ENCODE measurements at places on chromosomes 7 and 10.

DNA sequence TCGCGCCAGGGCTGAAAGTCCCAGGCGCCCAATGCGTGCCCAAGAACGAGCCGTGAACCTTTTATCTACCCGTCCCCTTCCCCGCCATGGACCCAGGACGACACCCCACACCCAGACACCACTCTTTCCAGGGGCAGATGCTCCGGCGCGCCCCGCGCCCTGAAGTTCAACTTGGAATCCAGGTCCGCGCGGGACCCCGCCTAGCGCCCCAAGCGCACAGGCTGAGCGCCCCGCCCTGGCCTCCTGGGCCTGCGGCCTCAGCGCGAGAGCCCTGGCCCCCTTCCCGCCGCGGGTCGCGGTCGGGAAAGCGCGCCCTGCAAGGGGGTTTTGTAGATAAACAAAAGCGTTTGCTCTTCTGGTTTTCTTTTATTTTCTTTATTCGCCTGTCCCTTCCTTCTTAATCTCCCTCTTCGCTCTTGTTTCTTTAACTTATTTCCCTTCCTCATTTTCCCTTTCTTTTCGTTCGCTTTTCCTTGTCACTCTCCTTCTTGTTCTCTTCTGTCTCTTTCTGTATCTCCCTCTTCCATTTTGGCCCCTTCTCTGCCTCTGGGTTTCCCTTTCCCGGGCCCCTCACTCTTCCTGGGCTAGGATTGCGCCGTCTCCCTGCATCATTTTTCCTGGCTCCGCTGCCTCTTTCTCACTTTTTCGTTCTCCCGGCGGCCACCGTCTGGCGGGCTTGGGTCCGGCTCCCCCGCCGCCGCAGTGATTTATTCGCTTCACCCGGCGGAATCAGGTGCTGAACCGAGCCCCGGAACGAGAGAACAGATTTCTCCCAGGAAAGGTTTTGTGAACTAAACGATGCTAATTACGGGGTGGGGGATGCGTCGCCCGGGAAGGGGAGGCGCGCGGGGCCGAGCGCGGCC lies 15.3 kb upstream of the PAX2 start:
- no peak for DNase-seq

- DNase-seq = no peak
Measured at GRCh38 chr7:2123360-2123759, 109.4 kb downstream of the MAD1L1 start.

DNA sequence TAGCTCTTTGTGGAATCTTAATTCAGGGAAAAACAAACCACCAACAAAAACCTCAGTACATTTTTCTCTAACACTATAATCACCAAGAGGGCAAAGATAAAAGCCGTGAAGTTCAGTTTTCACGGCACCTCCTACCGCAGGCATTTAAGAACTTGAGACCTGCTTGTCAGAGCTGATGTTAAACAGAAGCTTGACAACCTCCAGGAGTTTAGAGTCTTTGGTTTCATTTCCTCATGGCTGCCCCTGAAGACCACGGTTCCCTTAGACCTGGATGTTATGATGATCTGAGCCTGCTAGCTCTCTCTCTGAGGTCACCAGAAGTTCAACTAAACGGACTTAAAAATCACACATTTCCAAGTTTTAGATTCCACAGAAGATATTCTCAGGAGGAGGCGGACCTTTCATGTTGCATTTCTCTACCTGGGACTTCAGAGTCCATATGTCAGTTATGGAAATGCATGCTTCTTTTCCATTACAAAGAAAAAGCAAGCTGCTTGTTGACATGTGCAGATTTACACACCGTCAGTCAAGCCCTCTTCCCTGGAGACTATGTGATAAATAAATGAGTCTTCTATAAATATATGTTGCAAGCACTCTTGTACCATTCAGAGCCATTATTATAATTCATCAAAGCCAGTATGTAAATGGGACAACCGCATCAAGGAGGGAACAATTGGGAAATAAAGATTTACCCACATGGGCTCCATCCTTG lies 258.0 kb downstream of the GFRA1 start:
- no peak for DNase-seq

DNA sequence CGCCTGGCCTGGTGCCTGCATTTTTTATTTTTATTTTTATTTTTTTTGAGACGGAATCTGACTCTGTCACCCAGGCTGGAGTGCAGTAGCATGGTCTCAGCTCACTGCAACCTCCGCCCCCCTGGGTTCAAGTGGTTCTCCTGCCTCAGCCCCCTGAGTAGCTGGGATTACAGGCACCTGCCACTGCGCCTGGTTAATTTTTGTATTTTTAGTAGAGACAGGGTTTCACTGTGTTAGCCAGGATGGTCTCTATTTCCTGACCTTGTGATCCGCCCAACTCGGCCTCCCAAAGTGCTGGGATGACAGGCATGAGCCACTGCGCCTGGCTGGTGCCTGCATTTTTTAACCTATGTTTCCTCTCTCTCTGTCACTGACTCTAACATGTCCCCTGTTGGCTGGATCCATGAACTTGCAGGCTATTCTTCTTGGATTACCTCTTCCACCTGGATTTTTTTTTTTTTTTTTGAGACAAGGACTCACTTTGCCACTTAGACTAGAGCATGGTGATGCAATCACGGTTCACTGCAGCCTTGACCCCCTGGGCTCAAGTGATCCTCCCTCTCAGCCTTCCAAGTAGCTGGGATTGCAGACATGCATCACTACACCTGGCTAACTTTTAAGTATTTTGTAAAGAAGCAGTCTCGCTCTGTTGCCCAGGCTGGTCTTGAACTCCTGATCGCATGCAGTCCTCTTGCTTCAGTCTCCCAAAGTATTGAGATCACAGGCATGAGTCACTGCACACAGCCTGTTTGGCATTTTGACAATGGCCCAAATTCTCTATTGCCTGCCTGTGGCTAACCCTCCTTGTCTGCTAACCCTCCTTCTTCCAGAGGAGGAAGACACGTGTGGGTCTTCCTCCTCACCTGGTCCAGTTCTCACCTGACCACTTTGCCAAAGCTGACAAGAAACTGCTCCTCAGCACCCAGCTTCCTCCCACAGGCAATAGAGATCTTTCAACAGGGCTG lies 23.0 kb upstream of the PRPF18 start:
- no peak for DNase-seq

GRCh38 chr10:97503406-97503805 lies 4.7 kb downstream of the UBTD1 start:
- no peak for DNase-seq

DNA sequence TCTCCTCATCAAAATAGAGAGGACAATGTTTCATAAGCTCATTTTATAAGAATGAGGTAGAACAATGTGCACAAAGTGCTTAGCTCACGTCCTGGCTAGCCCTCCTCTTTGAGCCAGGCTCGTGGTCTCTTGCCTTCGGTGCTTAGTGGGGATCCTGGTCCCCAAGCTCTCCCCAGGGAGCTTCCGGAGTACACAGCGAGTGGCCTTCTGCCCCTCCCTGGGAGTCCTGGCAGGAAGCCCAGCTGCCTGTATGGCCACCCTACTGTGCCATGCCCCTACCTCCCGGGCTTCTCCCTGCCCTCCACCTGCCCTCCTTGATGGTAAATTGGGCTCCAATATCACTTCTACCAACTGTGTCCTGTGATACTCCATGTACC lies 868 bp downstream of the MYO1G start:
- no peak for DNase-seq

DNA sequence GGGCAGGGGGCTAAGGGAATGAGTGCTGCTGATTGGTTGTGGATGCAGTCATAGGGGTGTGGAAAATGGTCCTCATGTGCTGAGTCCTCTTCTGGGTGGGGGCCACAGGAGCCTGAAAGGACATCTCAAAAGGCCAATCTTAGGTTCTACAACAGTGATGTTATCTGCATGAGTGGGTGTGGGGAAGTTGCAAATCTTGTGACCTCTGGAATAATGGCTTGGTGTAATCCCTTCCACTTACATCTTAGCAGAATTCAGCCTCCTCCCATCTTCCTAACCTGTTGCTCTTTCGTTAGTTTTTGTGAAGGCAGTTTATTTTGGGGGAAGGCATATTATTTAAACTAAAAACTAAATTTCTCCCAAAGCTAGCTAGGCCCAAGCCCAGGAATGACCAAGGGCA lies 42.0 kb upstream of the OIT3 start:
- DNase-seq = no peak

GRCh38 chr10:89279421-89279869 lies 22.4 kb upstream of the IFIT2 start:
- DNase-seq = no peak

- DNase-seq = no peak
Measured at GRCh38 chr7:105015390-105015965, 1.5 kb downstream of the KMT2E start.

GRCh38 chr7:143354965-143355364 lies 7.5 kb downstream of the FAM131B start:
- no peak for DNase-seq

- DNase-seq = no peak
Measured at GRCh38 chr7:26284995-26285632, 6.5 kb upstream of the SNX10 start.

DNA sequence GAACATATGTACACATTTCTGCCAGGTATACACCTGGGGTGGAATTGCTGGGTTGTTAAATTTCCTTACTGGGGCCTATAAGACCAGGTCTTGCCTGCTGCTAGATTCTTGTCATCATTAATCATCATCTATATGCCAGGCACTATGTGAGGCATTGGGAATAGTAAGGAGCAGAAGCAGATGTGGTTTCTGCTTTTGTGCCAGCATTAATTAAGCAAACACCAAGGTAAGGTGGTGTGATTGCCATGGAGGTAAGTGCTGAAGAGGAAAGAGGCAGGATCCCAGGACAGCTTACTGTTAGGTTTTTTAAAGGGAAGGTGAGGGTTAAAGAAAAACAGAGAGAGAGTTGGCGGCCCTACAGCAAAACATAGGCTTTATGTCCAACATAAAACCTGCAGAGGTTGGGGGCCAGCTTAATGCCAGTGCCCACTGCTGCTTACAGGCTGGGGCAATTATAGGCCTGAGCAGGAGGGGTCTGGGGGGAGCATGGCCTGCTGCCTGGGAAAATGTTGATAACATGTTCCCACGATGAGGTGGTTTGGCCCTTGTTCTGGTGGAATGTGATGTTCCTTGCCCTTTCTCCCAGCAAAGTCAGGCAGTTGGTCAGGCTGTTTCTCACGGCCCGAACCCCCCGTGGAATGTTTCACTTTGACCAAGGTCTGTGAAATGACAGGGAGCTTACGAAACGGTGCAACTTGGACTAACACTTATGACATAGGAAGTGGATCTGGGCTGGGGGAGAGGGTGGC lies 93.9 kb downstream of the RBM20 start:
- no peak for DNase-seq

DNA sequence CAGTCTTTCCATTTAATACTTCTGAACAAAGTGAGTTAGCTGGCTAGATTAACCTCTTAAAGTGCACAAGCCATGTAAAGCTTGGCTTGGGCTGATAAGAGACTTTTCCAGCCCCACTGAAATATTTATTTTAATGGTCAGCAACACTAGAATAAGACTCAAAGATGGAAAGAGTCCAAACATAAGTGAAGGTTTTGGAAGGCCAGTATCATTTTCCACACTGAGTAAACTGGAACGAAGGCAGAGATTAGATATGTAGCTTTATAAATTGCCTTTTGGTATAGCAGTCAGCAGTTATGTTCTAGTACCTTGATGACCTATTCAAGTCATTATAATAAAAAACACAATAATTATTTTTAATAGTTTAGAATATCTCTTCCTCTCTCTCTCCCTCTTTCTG lies 102.2 kb downstream of the HDAC9 start:
- no peak for DNase-seq

DNA sequence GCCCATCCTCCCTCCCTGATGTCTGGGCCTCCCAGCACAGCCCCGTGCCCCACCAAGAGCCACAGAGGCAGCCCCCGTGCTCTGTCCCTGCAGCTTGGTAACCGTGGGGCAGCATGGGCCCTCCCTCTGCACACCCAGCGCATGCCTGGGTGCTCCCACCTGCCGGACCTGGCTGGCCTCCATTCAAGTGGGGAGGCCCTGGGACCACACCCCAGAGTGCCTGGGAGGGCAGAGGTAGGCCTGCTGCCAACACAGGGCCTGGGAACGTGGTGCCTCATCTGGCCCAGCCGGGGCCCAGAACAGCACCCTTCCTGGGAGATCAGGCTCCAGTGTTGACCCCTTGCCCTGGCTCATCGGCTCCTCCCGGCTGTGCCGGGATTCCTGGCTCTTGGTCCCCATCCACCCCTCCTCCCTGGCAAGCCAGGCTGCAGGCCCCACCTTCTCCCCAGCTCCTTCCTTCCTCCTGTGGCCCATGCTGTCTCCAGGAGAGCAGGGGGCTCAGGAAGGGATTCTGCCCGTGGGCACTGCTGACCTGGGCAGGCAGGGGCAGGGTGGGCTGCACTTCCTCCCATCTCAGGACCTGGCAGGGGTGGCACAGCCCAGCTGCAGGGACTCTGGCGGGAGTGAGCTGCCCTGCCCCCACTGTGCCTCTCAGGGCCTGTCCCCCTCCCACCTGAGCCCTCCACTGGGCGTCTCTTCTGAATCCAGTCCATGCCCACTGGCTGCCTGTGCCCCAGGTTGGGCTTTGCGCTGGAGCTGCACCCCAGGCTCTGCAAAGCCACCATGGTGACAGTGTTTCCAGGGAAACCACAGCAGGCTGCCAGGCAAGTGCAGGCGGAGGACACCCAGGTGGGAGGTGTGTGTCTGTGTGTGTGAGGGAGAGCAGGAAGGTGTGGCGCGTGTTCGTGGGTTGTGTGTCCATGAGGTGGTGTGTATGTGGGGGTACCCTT lies 32.6 kb downstream of the PWWP2B start:
- DNase-seq = no peak

DNA sequence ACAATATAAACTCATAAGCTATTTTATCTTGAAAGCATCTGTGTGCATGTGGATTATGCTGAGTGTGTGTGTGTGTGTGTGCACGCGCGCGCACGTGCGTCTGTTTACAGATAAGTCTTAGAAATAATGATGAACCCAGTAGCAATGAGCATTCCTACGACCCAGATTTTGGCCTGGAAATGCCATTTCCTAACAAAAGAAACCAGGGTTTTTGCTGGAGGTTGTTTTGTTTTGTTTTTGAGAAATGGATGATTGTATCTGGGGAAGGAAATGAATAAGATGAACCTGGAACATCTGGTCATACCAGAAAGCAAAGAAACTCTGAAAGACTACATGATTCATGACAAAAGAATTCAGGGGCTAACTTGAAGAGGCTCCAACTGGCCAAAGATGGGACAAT lies 22.1 kb upstream of the LMOD2 start:
- no peak for DNase-seq

DNA sequence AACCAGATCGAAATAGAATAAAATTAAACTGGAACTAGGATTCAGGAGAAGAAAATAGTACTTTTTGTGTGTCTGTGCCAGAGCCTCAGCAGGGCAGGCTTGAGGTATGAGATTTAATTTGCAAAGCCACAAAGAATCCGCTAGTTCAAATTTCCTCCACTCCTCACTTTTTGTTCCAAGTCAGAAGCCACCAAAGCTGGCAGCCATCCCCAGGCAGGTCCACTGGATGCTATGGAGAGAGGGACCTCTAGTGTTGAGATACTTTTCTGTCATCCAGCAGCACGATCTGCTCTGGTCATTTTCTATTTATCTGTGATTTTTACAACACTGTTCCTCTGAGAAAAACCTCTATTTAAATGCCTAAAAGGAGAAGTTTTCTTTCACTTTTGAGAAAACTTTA lies 147.9 kb upstream of the FRMD4A start:
- no peak for DNase-seq

GRCh38 chr7:141649137-141649864 lies 52.7 kb downstream of the DENND11 start:
- DNase-seq = no peak

GRCh38 chr7:129741743-129742213 lies 130.3 kb downstream of the NRF1 start:
- DNase-seq = no peak

GRCh38 chr7:101553771-101554445 lies 75.2 kb downstream of the MYL10 start:
- no peak for DNase-seq
